Thymus (tissue), 14 donors: ENCODE measurements at places on chromosomes 5 and 9.

DNA sequence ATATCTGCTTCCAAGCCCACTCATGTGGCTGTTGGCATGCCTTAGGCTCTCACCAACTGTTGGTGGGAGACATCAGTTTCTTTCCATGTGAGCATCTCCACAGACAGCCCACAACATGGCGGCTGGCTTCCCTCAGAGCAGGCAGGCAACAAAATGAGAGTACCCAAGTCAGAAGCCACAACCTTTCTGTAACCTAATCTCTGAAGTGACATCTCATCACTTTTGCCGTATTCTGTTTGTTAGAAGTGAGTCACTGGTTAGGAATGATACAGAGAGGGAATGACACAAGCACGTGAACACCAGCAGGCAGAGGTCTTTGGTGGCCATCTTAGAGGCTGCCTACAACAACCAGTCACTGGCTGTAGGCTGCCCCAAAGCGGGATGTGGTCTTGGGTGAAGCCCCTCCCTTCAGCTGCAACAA, 88.6 kb upstream of the RASGRF2 start:
- no peak for DNase-seq
- H3K4me3 ChIP-seq: no peak overlapping the region
- H3K27ac ChIP-seq: no peak overlapping the region
- H3K27me3 ChIP-seq: no peaks in the 10 kb centered on the region
- no peaks in the 10 kb centered on the region for H3K4me1 ChIP-seq

DNA sequence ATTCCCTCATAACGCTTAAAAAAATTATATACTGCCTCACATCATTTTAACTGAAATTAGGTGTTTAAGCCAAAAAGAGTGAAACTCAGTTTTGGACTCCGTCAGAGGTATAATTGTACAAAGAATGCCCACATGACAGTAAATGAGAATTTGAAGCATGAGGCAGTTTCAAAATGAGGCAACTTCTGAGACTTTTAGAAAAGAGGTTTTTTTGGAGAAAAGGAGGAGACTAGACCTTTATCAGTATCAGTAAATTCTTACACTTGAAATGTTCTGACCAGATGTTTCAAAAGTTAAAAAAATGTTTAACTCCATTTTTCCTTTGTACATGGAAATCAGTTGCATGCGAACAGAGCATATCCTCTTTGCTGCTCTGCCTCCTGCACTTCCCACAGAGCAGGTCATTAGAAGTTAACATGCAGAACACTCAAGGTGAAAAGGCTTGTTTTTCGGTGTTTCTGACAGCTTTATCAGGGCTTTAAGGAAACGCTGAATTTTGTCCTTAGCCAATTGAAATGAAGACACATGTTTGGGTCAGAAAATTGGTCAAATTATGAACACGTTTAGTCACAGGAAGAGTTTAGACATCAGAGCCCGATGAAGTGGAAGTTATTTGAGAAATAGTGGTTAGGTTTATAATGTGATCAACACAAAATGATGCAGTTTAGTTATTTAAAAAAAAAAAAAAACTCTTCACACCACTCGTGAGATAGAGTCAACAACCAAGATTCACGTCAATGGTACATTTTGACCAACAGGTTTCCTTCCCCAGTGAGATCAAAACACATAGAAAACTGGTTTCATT, 59.5 kb downstream of the PIK3R1 start:
- DNase-seq: no peak
- no peak overlapping the region for H3K4me3 ChIP-seq
- H3K27me3 ChIP-seq: no peaks in the 10 kb centered on the region
- H3K36me3 ChIP-seq: peaks cover 56% of the 10 kb centered on the region
- H3K4me1 ChIP-seq: peaks cover 5% of the 10 kb centered on the region

DNA sequence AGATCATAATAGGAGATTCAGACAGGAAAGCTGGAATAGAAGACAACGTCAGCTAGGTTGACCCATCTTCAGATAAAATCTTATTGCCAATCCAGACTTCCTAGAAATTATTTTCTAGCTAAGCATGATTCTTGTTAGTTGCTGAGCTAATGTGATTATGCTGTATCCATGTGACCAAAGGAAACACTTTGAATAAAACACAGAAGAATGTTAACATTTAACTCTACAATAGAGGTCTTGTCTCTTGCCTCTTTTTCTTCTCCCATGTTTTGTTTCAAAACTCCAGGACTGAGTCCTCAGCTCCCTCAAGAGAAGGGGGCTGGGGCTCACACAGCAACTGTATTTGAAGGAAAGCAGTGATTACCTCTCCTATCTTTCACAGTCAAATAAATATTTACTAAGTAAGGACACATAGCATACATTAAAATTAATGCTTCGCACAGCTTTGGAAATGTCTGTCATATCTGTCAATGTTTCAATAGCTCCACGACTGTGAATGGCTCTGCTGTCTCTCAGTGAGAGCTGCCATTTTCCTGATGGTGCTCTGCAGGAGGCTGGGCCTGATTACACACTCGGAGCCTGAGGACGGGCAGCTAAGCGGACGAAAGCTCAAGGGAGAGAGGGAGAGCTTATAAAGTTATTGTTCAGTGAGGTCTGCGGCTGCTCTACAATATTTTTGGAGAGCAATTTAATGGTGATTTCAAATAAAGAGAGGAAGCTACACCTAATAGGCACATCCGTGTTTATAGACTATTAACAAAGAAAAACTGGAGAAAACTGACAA, 64.8 kb upstream of the ZNF462 start:
- no peaks in the 10 kb centered on the region for H3K4me1 ChIP-seq
- no peak for DNase-seq
- H3K27me3 ChIP-seq: no peaks in the 10 kb centered on the region
- H3K27ac ChIP-seq: no peak overlapping the region

- no peak overlapping the region for H3K4me3 ChIP-seq
- peak; percentile 24 for DNase-seq
- no peaks in the 10 kb centered on the region for H3K27me3 ChIP-seq
- no peak overlapping the region for H3K27ac ChIP-seq
- H3K4me1 ChIP-seq: peaks cover 13% of the 10 kb centered on the region
Observed at GRCh38 chr9:137761032-137761431, 116.5 kb upstream of the CACNA1B start.

DNA sequence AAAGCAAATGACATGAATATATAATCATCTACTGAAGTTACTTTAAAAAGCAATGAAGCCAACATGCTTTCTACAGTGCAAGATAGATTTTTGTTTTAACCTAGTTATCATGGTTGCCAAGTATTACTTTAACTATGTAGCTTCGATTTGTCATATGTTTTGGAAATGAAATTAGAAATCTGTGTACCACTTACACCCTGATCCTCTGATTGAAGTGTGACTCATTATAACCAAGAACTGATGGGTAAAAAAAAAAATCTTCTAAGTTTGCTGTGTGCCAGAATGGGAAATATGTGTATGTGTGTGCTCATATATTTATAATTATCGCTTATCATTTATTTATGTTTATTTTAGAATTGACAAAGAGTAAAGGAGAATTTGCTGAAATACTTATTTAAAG, 9.1 kb upstream of the CDC42SE2 start:
- no peak for DNase-seq
- no peak overlapping the region for H3K4me3 ChIP-seq
- H3K27me3 ChIP-seq: no peaks in the 10 kb centered on the region

DNA sequence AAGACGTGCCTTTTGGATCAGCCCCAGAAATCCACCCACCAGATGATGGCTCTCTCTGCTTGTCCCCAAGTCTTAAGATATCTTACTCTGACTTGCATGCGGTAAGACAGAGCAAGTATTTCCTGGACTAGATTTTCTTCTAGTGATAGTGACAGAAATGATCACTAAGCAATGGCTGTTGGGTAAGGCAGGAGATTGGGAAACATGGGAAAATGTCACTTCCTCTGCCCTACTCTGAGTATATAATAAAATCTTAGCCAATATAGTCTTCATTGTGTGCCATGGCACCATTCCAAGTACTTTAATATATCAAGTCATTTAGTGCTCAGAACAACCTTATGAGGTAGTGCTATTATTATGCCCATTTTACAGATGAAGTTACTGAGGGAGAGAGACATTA, 31.0 kb upstream of the GNA14 start:
- no peak for DNase-seq
- H3K4me1 ChIP-seq: no peaks in the 10 kb centered on the region
- H3K27me3 ChIP-seq: no peaks in the 10 kb centered on the region
- H3K36me3 ChIP-seq: no peaks in the 10 kb centered on the region
- no peak overlapping the region for H3K4me3 ChIP-seq

GRCh38 chr9:88536951-88537760, 2.2 kb downstream of the NXNL2 start:
- H3K4me1 ChIP-seq: peaks cover 6% of the 10 kb centered on the region
- H3K36me3 ChIP-seq: no peaks in the 10 kb centered on the region
- H3K4me3 ChIP-seq: no peak overlapping the region

DNA sequence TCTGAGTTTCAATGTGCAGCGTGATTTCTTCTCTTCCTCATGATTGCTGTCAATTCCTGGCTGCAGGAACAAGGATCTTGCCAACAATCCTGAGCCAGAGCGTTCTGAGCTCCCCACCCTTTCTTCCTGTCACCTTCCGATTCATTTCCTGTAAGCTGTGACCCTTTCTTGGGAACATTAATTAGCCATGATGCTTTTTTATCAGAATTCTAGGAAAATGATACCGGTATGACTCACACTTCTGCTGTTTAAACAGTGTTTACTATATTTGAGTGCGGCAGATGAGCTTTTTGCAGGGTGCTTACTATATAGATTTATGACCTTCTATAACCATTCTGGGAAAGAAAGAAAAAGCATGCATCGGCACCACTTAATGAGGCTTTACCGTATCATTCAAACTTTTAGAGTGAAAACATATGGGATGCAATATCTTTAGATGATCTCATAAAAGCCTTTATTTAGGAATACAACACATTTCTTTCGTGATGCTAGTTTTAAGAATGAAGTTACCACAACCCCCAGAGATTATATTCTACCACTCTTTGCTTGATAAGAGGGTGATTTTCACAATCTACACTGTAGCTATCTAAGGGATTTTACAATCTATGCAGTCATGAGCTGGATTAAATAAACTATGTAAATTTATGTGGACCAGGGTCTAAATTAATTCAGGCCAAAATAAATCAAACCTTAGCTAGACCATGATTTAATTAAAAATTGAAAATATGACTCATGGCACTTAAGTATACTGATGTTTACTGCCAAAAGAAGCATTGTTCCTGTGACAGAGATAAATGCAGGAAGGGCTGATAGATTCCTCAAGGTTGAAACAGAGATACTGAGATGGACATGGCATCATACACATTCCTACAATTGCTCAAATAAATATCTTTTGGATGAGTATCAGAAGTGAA, 38.0 kb upstream of the OSMR start:
- H3K4me3 ChIP-seq: no peak overlapping the region
- DNase-seq: no peak
- H3K27ac ChIP-seq: peak overlapping the region; percentile 50
- H3K36me3 ChIP-seq: no peaks in the 10 kb centered on the region
- H3K27me3 ChIP-seq: peaks cover 7% of the 10 kb centered on the region
- peaks cover 4% of the 10 kb centered on the region for H3K4me1 ChIP-seq

DNA sequence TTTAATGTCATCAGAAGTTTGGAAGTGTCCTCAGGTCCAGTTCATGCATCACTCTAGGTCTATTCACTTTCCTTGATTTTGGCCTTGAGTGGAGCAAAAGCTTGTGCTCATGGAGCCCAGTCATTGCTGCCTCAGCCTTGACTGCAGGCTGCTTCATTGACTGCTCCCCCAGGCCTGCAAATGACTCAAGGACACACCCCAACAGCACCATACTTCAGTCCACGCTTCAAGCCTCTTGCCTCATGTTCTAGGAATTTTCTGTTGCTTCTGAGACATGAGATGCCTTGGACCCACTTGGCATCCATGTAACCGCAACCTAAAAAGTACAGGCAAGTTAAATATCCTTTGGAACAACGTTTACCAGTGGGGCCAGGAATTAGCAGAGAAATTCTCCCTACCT, 193.7 kb downstream of the PIK3R1 start:
- no peak overlapping the region for H3K27ac ChIP-seq
- H3K4me3 ChIP-seq: no peak overlapping the region
- DNase-seq: no peak
- H3K4me1 ChIP-seq: peaks cover 11% of the 10 kb centered on the region
- no peaks in the 10 kb centered on the region for H3K27me3 ChIP-seq

DNA sequence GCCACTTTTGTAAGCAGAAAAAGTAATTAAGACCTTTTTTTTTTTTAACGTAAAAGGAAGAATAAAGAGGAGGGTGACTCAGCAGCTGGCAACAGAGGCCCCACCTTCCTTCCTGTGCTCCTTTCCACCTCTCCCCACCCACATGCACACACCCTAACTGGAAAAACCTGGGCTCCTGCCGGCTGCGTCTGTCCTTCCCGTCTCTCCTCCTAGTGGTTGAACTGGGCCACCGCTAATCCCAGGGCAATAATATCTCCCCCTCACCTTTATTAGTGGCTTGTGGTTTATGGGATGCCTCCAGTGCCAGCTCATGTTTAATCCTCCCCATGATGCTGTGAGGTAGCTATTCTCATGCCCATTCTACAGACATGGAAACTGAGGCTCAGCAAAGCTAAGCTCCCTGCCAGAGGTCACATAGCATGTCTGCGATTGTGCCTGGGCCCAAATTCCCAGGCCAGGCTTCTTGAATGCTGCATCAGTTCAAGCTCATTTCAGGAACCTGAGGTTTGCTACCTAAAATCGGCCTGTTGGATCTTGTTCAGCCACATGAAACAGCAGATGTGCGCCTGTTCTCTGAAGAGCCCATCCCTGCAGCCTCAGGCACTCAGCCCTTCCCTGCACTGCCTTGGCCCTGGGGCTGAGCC, 60.9 kb upstream of the IL17B start:
- H3K27me3 ChIP-seq: no peaks in the 10 kb centered on the region
- peak overlapping the region; percentile 58 for H3K27ac ChIP-seq
- no peak overlapping the region for H3K4me3 ChIP-seq
- H3K36me3 ChIP-seq: no peaks in the 10 kb centered on the region
- H3K4me1 ChIP-seq: no peaks in the 10 kb centered on the region

DNA sequence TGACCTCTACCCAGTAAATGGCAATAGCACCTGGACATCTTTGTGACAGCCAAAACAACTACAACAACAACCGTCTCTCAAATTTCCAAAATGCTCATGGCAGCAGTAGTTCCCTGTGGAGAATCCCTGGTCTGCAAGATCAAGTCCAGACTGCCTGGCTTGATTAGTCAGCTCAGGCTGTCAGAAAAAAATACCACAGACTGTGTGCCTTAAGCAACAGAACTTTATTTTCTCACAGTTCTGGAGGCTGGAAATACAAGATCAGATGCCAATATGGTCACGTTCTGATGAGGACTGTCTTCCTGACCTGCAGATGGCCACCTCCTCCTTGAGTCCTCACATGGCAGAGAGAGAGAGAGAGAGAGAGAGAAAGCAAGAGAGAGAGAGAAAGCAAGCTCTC, 52.3 kb upstream of the MOCS2 start:
- H3K4me3 ChIP-seq: no peak overlapping the region
- no peak for DNase-seq
- H3K4me1 ChIP-seq: no peaks in the 10 kb centered on the region
- H3K27me3 ChIP-seq: no peaks in the 10 kb centered on the region
- H3K36me3 ChIP-seq: no peaks in the 10 kb centered on the region
- H3K27ac ChIP-seq: no peak overlapping the region
